NCI-H187 treated with DMSO at 0.1 percent for 48 hours (cell line): ENCODE measurements at places on chromosomes 1 and 21.

DNA sequence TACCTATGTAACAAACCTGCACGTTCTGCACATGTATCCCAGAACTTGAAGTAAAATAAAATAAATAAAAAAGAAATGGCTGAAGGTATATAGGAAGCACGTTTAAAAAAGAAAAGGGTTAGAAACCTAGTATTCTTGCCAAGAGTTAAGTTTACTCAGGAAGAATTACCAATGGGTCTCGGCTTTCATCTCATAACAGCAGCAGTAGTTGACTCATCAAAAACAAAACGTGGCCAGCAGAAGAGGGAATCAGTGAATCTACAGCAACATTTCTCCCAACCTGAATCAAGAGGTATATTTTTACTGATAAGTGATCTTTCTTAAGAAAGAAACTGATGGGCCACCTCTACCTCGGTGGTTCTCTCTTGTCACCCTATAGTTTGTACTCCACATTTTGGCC, 340.3 kb downstream of the BRINP2 start:
- no peak for DNase-seq

GRCh38 chr21:41488080-41488479, 19.9 kb downstream of the TMPRSS2 start:
- DNase-seq: no peak

GRCh38 chr1:201982623-201983379, at the start of gene RNPEP:
Gene RNPEP, plus strand, starts transcription at chr1:201982648. Its CDS starts 19 bp downstream, at chr1:201982667.
- peak; percentile 41 for DNase-seq

DNA sequence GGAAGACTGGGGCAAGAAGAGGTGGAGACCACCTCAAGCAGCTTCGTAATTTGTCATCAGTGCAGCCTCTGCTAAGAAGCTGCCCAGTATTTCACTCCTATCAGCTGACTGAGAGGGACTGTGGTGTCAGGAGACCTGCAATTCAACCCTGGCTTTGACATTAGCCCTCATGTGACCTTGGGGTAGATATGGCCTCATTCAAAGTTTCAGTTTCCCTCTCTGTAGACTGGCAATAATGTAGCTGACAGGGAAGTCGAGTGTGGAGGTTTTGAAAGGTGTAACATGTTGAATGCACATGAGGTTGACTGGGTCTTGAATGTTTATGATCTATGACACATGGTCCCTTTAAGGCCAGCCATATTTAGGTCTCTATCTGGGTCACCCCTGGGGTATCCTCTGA, 2.2 kb upstream of the SPRR4 start:
- DNase-seq: no peak

DNA sequence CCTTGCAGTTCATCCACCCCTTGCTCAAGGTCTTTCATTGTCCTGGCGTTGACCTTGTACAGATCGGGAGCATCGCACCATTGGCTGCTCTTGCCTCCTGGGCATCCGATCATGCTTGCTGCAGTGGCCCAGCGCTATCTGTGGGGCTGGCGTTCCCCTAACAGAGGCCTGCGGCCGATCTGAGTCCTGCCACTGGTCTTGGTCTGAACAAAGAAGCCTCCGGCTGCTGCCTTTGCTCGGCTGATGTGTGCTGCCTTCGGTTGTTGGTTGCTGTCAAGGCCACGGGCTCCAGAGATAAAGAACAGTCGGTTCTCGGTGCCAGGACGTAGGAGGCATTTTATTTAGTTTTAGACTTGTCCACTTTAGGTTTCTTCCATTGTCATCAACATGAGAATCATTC, 39.0 kb downstream of the PCNT start:
- DNase-seq: no peak

DNA sequence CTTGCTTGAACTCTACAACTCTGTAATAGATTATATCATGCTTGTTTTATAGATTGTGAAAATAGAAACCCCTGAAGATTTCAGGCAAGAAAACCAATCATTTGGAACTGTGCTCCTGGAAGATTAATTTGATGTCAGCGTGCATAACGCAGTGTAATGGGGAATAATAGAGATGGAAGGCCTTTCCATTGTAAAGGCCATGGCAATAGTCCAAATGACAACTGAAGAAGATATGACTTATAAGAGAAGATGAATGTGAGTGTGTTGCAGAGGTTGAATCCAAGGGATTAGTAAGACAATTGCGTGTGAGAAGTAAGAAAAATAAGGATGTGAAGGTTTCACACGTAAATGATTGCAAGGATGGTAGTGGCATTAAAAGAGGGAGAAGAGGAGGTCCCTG, 285.0 kb downstream of the DUSP10 start:
- DNase-seq: no peak

DNA sequence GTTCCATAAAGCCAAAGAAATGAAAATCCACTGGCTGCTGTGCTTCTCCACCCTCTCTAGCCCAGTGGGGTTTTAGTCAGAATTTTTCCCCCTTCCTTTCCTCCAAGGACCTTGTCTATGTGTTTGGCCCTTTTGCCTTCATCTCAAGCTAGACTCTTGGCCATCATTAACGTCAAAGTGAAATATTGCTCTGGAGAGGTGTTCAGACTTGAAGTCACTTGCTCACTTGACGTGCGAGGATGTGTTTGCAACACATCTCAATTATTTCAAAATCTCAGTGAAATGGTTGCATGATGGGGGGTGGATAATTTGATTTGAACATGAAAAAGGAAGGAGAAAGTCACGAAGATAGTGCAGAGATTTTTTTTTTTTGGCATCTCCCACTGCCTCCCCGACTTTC, 13.6 kb downstream of the EVA1C start:
- DNase-seq: no peak

GRCh38 chr1:91684481-91685196, 184.0 kb downstream of the CDC7 start:
- DNase-seq: no peak

- no peak for DNase-seq
These were observed 51.3 kb downstream of the AKT3 start for GRCh38 chr1:243798726-243799125.

- DNase-seq: no peak
These were observed 66.4 kb downstream of the CHD5 start for GRCh38 chr1:6113745-6114144.

DNA sequence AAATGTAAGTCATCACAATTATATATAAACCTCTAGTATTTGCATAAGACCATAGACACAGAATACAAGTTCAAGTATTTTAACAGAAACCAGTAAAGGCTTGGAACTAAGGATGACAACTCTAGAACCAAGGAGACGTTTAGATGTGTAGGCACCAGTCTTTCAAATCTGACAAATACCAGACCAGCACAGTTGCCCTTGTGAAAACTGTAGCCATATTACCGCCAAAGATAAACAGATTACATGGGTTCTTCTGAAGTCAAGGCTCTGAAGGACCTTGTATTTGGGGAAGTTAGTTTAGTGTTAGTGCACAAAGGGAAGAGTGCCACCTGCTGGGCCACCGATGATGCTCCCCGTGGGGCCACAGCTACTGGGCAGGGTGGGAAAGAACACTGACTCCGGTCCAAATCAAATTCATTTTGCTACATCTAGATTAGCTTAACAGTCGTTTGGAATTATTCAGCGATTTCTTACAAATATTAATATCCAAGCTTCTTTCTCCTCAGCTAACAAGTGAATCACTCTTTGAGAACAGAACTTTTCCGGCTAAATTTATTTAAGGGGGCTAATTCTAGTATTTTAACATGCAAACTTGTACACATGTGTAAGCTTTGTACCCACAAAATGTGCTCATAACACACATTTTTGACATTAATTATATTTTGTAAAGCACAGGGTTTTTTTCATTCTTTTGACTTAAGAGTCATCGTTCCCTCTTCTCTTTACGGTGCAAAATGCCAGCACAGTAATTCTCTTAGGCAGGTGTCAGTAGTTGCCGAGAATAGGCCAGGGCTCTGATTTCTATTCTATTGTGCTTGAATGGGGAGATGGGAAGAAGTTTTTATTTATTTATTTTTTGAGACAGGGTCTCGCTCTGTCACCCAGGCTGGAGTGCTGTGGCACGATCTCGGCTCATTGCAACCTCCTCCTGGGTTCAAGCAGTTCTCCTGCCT, 8.0 kb upstream of the NIBAN1 start:
- peak; percentile 67 for DNase-seq

DNA sequence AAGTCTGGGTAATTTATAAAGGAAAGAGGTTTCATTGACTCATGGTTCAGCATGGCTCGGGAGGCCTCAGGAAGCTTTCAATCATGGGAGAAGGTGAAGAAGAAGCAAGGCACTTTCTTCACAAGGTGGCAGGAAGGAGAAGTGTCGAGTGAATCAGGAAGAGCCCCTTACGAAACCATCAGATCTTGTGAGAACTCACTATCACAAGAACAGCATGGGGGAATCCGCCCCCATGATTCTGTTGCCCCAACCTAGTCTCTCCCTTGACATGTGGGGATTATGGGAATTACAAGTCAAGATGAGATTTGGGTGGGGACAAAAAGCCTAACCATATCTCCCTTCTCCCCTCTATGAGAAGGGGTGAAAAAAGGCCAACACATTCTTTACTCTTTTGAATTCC, 11.2 kb upstream of the IVNS1ABP start:
- no peak for DNase-seq

DNA sequence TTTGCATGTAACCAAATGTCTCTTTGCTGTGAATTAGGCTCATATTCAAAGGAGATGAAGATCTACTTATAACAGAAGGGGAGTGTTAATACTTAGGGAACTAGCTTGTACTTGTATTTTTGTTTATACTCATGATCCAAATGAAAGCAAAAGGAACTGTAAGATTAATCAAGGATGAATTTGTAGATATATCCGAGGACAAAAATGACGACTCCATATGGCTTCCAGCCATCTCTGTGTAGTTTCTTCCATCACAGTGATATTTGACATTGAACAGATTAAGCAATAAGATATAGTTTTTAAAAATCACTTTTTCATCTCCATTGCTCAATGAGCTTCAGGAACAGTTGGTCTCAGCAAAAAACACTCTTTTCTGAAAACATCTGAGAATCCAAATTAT, 257.4 kb upstream of the CAMK1G start:
- DNase-seq: no peak

DNA sequence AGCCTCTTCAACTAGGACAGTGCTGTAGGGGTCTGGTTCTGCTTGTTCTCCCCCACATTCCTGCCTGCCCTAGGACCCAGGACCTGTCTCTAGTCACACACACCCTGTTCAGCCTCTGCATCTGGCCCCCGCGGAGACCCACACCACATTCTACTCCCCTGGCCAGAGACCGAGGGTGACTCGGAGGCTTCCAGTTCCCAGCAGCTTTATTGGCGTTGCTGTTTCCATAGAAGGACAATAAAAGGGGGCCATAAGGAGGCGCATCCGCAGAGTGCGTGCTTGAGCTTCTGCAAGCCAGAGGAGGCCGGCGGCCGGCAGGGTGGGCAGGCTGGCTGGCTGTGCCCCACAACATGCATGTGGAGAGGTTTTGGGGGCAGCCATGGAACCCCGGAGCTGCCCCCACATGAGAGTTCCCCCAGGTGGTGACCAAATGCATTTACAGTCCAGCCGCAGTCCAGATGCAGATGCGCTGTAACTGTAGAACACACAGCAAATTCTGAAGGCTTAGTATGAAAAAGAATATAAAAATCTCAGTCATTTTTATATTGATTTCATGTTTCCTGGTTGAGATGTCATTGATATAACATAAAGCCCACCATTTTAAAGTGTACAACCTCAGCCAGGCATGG, 52.4 kb downstream of the PDE9A start:
- no peak for DNase-seq

DNA sequence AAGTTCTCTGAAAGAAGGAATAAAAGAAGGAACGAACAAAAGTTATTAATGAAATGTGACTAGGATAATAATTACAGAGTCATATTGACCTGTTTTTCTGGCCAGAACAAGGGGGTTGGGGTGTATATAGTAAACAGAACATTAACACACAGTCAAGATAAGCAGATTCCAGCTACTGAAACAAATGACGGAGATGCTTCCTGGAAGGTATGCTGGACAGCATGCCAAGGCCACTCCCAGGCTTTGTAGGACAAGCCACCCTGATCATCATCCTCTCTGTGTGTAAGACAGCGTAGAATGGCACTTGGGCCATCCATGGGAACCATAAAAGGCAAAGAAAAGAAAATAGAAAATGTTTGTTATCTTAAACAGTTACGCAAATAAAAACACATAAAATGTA, 120.7 kb downstream of the TGFBR3 start:
- no peak for DNase-seq

DNA sequence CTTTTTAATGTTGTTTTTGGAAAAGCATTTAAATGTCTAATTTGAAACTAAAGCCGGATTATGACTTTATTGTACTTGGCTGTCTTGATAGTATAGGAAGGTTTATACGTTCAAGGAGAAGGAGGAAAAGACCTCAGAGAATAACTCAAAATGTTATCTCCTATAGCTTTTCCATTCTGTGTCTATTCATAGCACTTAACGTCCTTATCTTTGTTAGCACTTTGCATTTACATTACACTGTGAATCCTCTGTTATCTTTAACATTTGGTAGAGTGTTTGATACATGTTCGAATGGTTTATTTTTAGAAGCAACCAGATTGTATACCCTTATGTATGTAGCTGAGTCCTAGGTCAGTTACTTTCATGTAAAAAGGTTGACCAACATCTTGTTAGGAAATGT, 50.8 kb upstream of the PODN start:
- no peak for DNase-seq

DNA sequence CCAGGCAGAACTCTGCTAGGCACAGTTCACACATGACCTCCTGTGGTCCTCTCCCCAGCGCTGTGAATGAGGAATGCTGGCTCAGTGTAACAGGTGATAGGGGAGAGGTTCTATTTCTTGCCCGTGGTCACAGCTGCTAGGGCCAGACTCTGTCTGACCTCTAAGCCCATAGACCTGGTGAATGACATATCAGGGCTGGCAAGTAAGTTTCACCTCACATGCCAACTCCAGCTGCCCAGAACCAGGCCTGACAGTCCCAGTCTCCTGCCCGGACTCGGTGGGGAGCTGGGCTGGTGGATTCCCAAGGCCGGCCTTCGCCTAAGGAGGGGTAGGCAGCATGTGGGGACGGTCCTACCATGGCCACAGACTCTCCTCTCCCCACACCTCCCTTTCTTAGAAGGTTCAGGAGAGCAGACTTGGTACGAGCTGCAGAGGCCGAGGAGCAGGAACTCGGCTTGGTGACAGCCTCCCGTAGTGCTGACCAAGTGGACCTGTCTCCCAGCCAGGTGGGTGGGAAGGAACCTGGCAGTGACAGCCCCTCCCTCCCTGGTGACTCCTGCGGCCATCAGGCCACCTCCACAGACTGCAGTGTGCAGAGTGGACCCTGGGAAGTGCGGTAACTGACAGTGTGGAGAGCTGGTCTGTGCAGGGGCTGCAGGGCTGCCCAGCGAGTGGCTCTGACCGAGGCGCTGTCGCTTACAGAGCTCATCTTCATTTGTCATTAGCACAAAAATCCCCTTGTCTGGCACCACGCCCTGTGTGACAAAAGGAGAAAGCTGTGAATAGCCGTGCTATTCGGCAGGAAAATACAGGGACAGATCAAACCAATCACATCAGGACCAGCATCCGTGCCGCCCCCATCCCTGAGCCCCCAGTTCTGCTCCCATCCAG, 74.6 kb downstream of the SCCPDH start:
- no peak for DNase-seq
